ENCODE measurements at places on chromosomes 5 and 9.

GRCh38 chr5:107364443-107365319 lies 306.1 kb downstream of the EFNA5 start:
- DNase-seq = no peak

DNA sequence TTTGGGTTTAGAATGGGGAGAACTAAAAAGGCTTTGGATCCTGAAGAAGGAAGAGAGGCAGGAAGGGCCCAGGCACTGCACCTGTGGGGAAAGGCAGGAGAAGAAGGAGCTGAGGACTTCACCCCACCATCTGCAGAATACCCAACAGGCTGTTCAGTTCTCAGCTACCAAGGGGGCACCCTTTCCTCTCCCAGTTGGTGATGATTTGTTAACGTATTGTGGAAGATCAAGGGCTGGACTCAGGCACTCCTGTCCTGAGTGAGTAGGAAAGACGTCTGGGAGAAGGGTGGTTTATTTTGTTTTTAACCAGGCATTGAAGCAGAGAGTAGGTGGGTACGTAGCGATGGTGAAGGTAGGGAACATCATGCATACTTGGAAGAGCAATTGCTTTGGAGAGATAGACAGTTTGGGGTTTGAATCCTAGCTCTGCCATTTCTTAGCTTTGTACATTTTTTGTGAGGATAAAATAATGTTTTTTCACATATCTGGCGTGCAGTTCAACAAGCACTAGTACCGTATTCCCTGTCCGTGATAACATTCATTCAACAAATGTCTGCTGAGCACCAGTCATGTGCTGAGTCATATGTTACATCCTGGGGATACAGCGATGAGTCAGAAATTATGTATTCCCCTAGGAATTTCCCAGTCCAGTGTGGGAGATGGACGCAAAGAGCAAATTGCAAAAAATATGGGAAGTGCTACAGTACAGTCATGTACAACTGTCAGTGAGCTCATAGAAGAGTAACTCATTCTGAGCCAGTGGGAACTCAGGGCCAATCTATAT lies 2.1 kb downstream of the MSANTD3 start:
- no peak for DNase-seq

- DNase-seq = no peak
Measured at GRCh38 chr9:112187404-112187803, 12.3 kb upstream of the SUSD1 start.

- no peak for DNase-seq
Measured at GRCh38 chr9:69483886-69484422, 158.9 kb downstream of the ENTREP1 start.

Data from activated T-cell treated with anti-CD3 and anti-CD28 coated beads for 1 hour (primary cell).